ENCODE measurements at places on chromosomes 13 and 19.
A peak's percentile ranks its signal among the peaks of the same experiment; 100 is the strongest.

GRCh38 chr13:63288576-63288975, 1872.9 kb upstream of the PCDH20 start:
- DNase-seq = no peak

DNA sequence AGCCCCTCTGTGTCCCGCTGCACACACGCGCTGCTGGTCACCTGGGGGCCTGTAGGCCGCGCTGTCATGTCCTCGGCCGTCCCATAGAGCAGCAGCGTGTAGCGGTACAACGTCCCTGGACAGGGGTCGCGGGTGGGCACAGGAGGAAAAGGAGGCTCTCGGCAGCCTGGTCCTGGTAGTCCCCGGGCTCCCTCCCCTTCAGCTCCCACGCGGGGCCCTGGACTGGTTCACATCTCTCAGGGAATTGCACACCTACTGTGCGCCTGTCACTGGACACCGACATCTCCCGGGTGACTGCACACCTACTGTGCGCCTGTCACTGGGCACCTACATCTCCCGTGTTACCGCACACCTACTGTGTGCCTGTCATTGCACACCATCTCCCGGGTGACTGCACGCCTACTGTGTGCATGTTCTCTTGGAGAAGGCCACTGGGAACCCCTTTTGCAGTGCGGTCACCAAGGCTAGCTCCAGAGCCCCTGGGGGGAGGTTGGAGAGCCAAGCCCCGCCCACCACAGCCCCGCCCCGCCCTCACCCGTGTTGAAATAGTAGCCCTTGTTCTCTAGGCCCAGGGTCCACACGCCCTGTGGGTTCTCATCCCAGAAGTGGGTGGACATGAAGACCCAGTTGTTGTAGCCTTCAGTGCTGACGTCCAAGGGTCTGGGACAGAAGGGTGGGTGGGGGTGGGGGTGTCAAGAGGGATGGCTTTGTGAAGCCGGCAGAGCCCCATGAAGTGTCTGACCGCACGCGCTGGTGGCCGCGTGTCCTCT, 3.5 kb upstream of the C19orf25 start:
- no peak for DNase-seq

DNA sequence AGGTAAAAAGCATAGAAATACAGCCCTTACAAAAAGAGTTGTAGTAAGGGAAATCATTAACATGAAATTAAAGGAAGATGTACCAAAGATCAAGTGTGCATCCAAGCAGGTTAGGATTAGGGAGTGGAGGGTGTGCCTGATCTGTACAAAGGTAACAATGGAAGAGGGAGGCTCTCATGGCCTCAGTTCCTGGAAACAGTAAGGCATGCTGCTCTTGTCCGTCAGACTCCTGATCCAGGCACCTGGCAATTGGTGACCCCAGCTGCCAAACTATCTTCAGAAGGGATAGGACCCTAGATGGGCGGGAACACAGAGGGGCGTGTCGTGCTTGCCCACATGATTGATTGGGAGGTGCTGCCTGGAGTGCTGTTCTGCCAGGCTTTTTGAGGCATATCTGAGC, 4.5 kb downstream of the TEX26 start:
- DNase-seq = no peak

DNA sequence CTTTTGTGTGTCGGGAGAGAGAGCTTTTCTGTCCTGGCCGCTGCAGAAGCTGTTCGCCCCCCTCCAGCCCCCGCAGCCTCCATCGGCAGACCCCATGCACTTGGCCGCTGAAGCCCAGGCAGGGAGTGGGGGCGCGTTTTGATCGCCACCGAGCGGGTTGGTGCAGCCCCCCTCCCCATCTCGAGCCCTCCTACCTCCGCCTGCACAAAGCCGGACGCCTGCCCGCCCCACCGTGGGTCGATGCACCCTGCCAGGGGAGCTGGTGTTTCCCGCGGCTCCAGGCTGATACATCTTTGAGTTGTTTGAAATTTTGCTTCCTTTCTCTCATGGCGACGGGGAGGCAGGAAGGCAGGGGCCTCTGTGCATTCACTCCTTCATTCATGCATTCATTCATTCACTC, 16.4 kb upstream of the ONECUT3 start:
- no peak for DNase-seq

- DNase-seq = no peak
Observed at GRCh38 chr13:49784886-49785570, 7.5 kb downstream of the KPNA3 start.

- DNase-seq = no peak
Observed at GRCh38 chr13:75194717-75195462, 287.1 kb downstream of the TBC1D4 start.

- peak; percentile 89 for DNase-seq
Observed at GRCh38 chr19:45681391-45682015, 10.2 kb downstream of the SNRPD2 start.

DNA sequence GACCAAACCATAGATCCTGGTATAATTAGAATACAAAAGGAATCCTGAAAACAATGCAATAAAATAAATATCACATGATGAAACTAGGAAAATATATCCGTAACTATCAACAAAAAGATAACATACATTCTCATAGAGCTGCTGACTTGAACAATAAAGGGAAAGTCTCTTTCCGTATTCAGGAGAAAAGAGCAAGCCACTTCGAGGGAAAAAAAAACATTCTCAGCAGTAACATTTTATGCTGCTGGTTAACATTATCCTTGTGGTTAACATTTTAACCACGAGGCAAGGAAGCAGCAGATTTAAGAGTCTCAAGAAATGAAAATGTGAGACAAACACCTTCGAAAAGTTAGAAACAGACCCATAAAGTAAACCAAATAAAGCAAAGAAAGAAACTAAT, 25.8 kb downstream of the NALCN start:
- no peak for DNase-seq

DNA sequence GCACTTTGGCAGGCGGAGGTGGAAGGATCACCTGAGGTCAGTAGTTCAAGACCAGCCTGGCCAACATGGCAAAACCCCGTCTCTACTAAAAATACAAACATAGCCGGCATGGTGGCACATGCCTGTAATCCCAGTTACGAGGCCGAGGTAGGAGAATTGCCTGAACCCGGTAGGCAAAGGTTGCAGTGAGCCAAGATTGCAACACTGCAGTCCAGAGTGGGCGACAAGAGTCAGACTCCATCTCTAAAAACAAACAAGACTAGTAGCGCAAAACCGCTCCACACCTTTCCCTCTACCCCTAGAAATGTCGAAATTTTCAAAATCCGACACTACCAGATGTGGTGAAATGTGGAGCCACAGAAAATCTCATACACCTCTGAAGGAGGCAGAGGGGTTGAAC, 11.2 kb upstream of the TYROBP start:
- DNase-seq = no peak

GRCh38 chr13:73304442-73304841, 245.6 kb downstream of the KLF5 start:
- no peak for DNase-seq

DNA sequence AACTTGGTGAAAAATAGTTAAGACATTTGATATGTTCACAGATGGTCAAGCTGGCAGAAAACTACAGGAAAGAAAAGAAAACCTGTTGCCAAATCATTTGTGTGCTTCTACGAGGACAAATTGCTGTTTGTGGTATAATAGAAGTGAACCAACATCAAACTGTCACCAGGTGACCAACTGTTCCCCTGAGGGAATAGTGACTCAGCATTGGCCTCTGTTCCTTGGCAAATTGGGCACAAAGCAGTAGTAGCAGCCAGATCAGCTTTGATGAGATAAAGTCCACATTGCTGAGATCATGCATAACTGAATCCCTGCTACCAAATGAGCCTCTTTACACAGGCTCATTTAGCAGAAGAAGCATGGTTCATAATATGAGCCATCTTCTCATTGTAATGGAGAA, 103.5 kb downstream of the POSTN start:
- no peak for DNase-seq

- no peak for DNase-seq
Observed at GRCh38 chr13:97945792-97946419, 7.6 kb upstream of the IPO5 start.

DNA sequence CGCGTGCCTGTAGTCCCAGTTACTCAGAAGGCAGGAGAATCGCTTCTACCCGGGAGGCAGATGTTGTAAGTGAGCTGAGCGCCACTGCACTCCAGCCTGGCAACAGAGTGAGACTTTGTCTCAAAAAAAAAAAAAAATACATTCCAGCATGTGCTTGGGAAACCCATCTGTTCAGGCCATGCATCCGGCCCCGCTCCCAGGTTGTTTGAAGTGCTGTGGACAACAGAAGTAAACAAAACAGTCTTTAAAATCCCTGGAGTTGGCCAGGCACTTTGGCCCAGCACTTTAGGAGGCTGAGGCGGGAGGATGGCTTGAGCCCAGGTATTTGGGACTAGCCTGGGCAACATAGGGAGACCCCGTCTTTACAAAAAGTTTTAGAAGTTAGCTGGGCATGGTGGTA, 3.2 kb upstream of the PTPRS start:
- no peak for DNase-seq

- DNase-seq = no peak
Observed at GRCh38 chr13:83716121-83716520, 166.2 kb downstream of the SLITRK1 start.

- no peak for DNase-seq
Observed at GRCh38 chr13:85313761-85314503, 485.3 kb downstream of the SLITRK6 start.

- DNase-seq = no peak
Observed at GRCh38 chr19:33000510-33000909, 28.5 kb downstream of the FAAP24 start.

- DNase-seq = peak; percentile 68
Observed at GRCh38 chr19:43519436-43520088, 7.4 kb downstream of the ETHE1 start.

DNA sequence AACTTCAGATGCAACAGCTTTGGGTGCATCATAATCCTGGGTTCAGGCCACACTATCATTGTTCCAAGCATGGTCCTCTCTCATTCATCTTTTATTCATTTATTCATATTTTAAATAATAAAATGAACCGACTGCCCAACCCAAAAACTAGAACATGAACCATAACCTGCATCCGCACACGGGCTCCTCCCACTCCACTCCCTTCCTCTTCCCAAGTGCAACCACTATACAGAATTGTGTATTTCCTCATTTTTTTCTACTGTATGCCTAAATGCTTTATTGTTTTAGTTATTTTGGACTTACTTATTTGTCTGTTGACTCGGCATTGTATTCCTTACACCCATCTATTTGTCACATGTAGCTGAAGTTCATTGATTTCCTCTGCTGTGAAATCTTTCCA, 30.7 kb upstream of the POMP start:
- DNase-seq = no peak

DNA sequence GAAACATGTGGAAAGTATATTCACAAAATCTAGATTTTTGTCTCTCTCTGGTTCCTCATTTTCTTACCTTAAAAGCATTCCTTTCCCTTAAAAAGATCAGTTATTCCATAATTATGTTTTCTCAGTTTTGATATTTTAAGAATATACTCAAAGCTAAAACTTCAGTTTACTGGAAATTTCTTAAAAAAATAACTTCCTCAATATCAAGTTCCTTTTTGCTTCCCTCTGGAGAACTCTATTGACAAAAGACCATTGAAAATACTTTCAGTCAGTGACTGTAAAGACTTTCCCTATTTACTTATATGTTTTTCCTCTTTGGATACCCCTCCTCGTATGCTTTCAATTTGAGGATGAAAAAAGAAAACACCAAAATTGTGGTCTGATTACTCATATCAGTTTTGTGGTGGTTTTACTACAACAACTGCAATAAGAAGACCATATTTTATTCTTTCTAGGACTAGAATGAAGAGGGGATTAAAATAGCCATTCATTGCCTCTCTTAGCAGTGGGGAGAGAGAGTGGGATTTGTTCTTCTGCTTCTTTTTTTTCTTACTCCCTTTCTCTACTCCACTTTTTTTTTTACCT, 113.2 kb downstream of the ESD start:
- DNase-seq = no peak

- DNase-seq = no peak
Observed at GRCh38 chr19:34337739-34338138, 27.3 kb upstream of the GPI start.

- no peak for DNase-seq
Observed at GRCh38 chr19:6589711-6590257, 1.2 kb downstream of the CD70 start.

GRCh38 chr19:18735752-18736151, 52.3 kb downstream of the CRTC1 start:
- DNase-seq = no peak

- no peak for DNase-seq
Observed at GRCh38 chr19:29804493-29804892, 7.3 kb upstream of the CCNE1 start.

- no peak for DNase-seq
Observed at GRCh38 chr19:33039108-33039599, 25.5 kb downstream of the RHPN2 start.

- DNase-seq = no peak
Observed at GRCh38 chr19:5179256-5179655, 161.4 kb downstream of the PTPRS start.

GRCh38 chr13:100540621-100541020, 48.0 kb downstream of the GGACT start:
- DNase-seq = no peak

- DNase-seq = no peak
Observed at GRCh38 chr19:45568732-45569131, 15.9 kb downstream of the OPA3 start.

DNA sequence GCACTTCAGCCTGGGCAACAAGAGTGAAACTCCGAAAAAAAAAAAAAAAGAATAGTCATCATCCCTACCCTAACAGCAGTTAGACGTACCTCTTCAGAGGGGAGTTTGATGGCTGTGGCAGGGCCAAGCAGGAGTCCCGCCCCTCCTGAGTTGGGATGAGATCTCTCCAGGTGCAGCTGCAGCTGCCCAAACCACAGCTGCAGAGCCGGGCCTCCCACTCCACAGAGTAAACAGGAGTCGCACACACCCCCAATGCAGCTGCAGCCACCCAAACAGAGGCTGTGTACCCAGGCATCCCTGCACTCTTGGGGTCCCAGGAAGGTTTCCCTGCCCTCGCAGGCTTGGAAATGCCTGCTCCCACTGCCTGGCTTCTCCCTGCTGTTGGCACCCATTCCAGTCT, 17.4 kb upstream of the MLLT1 start:
- no peak for DNase-seq

GRCh38 chr19:41541990-41542584, 33.9 kb upstream of the CEACAM21 start:
- DNase-seq = peak; percentile 70

GRCh38 chr13:101714195-101714594, 261.7 kb downstream of the ITGBL1 start:
- no peak for DNase-seq

- peak; percentile 31 for DNase-seq
Observed at GRCh38 chr19:52138278-52138982, 1.3 kb downstream of the ZNF616 start.
